ENCODE measurements at places on chromosomes 7 and 10.

- no peak for DNase-seq
Observed at GRCh38 chr10:78248651-78249464, 215.2 kb downstream of the RPS24 start.

- DNase-seq: no peak
Observed at GRCh38 chr7:138226745-138227279, 150.6 kb downstream of the AKR1D1 start.

- no peak for DNase-seq
Observed at GRCh38 chr7:33486633-33487032, 357.3 kb downstream of the BBS9 start.

GRCh38 chr7:76064208-76064970, 16.5 kb downstream of the MDH2 start:
- DNase-seq: no peak

DNA sequence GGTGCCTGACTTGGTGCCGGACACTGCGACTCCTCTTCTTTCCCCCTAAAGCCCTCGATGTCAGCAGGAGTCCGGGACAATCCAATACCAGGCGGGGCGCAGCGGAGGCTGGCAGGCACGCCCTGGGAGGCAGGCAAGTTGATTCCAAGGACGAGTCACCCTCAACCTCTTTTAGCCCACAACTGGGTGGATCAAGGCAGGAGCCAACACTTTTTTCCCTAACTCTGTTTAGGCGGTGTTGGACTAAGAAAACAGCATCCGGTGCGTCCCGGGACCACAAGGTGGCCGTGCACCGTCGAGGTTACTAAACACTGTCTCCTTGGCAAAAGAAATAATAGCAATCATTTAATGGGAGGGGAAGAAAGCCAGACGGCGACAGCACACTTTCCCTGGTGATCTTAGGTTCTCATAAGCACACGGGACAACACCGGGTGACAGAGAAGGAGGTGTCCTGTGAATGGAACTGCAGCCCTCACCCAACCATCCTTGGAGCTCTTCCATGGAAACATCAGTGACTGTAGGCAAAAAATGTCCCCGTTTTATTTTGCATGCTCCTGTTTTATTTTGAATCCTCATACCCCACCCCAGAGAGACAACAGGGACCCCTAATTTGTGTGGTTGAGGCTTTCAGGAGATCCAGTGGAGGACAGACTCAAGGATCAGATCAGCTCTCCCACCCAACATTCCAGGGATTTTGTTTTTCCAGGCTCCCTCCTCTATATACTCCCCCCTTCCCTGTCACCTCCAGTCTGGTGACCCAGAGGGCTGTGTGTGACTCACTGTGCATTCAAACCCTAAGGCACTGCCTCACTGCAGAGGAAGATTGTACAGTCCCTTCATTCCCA, 1.3 kb upstream of the CALCR start:
- no peak for DNase-seq

- DNase-seq: no peak
Observed at GRCh38 chr10:35387768-35388167, 51.5 kb downstream of the CCNY start.

DNA sequence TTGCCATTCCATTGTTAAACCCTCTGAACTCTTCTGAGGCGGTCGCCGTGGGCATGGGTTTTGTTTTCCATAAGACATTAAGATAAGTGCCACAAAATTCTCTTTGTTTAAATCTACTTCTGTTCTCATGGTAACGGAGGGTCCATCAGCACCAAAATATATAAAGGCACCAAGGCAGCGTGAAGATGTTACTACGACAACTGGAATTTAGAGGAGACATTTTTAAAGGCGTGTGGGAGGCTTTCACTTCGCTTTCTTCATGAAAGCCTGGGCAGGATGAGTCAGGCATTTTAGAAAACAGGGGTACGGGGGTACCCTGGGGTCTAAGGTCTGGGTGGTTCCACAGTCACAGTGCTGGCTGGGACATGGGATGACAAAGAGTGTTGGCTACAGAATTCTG, 34.0 kb downstream of the SMKR1 start:
- no peak for DNase-seq

- DNase-seq: no peak
Observed at GRCh38 chr10:133110133-133110532, 22.4 kb downstream of the ADGRA1 start.

- DNase-seq: no peak
Observed at GRCh38 chr10:98115031-98115787, 19.2 kb upstream of the R3HCC1L start.

GRCh38 chr7:25815711-25816110, 336.3 kb upstream of the NFE2L3 start:
- no peak for DNase-seq

- no peak for DNase-seq
Observed at GRCh38 chr10:113241599-113242360, 291.7 kb downstream of the TCF7L2 start.

DNA sequence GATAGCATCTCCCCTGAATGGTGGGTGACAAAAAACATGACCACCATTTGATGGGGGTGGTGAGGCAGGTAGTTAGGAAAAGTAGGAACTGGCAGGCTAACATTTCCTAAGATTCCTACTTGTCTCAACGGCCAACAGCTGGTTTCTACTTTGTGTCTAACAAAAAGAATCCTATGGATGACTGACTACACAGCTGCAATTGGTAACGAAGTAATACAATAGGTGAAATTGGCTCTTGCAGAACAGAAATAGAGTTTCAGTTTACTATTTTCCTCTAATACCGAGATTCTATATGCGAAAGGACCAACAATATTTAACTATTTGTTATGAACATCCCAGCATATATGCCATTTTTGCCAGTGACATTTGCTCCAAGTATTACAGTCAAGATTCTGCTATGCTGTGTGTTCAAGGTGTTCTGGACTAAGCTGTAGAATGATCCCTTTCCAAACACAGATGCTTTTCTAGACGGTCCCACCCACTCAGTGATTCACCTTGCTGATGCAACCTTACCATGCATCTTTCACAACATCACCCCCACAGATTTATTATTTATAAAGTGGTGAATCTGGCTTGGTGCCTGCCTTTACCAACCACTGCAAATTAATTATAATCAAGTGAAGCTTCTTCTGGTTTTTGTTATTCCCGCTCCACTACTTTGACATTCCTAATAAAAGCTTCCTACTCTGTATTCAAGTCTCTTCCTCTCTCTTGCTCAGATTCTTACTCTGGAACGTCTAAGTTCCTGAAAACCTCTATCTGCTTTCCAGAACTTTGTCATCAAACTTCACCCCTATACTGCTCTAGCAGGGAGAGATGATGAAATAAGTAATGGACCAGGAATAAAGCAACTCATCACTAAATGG, 16.8 kb downstream of the BBIP1 start:
- DNase-seq: no peak

DNA sequence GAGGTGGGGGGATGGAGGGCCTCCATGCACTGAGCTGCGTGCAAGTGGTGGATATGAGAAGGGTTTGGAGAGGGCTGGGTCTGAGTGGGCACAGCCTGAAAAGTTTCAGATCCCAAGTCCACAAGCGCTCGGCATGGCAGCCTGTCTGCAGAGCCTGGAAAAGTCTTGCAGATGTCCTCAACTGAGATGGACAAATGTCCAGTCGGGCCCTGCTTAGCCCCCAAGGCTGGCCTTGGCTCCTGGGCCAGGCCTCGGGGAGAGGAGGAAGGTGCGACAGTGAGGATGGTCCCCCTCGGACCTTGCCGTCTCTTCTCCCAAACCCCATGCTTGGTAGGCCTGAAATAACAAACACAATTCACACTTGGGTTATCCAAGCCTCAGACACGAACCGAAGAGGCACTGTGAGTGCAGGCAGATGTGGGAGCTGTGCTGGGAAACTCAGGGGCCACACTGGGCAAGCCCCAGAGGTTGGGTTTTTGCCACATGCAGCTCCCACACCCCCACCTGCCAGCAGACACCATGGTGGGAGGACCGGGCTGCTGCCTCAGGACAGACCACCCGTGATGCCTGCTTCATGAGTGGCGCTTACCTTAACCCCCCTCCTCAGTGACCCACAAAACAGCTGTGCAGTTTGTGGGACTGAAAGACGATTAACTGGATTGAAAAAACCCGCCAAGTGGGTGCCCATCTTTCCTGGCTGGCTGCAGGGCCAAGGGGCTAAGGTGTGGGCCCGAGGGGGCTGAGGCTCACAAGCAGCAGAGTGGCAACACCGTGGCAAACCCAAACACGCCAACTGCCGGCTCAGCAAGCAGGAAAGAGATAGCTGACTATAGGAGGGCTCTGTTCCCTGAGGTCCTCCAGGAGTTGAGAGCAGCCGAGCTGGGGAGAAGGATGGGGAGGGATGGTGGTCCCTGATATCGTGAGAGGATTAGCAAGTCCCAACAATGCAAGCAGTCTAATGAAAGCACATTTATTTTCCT, 156.8 kb downstream of the RNF216 start:
- DNase-seq: no peak

DNA sequence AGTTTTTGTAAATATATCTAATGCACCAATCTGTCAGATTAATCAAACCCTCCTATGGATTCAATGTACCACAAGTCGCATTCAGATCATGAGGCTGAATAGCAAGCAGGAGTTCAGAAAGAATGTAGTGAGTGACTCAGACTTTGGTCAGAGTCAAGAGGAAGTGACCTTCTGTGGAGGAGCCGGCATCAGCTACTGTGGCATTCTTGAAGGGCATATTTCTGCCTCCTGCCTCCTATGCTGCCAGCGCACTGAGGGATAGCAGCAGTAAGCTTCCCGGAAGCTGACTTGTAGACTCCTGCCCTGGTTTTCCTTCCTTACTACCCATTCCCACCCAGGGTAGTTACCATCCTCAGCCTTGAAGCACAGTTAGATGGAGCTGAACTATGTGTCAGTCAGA, 867.5 kb downstream of the NRG3 start:
- no peak for DNase-seq

GRCh38 chr10:77746047-77746707, 108.6 kb upstream of the KCNMA1 start:
- no peak for DNase-seq

DNA sequence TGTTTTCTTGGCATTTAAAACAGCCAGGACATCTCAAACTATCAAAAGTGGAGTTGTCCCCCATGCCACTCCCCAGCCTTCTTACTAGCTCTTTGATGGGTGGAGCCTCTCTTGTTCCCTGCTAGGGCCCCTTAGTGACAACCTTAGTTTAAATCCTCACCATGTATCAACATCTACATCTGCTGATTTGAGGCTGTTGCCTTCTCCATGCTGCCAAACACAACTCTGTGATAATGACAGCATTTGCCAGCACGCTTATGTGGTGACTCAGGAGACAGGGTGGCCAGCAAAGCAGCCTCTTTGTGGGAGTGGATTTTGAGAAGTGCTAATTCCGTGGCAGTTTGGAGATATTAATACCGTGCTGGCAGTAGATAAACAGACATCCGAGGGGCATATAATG, 145.4 kb downstream of the LRRC4 start:
- DNase-seq: no peak

- DNase-seq: no peak
Observed at GRCh38 chr7:44258423-44258760, 57.6 kb downstream of the YKT6 start.

DNA sequence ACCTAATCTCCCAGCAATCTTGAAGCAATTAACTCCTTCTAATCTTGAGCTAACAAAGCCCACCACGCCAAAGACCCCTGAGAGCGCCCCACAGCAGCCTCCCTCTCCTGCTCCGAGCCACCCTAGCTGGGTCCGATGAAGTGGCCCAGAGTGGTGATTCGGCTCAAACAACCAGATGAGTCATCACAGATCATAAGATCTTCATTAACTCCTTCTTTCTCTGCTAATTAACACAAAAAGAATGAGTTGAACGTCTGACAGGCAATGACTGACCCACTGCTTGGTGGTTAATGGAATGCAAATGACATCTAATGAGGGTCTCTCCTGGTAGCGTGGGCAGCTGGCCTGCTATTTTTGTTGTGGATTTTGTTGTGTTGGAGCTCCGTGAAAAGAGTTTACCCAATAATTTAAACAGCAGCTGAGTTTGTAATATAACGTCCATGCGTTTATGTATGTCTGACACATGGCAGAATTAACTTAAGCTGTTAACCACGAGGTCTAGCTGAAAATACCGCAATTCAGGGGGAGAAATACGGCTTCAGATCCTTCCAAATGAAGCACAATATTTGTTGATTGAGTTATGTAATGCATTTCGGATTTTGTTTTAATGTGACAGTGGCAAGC, 161.4 kb downstream of the RAB11FIP2 start:
- DNase-seq: no peak

- no peak for DNase-seq
Observed at GRCh38 chr10:2897619-2898508, 169.5 kb upstream of the PFKP start.

DNA sequence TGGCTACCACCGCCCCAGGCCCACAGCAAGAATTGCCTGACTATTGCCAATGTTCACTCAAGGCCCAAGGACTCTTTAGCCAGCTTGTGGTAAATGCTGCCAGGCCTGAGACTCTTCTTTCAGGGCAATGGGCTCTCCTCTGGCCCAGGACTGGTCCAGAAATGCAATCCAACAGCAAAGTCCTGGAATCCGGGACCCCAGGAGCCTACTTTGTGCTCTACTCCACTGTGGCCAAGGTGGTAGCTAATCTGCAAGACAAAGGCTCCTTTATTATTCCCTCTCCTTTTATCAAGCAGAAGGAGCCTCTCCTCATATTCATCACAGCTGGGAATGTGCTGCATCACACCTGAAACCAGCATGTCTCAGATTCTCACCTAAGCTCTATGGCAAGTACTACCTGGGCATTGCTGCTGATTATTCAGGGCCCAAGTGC, 107.6 kb upstream of the PRSS58 start:
- DNase-seq: no peak

DNA sequence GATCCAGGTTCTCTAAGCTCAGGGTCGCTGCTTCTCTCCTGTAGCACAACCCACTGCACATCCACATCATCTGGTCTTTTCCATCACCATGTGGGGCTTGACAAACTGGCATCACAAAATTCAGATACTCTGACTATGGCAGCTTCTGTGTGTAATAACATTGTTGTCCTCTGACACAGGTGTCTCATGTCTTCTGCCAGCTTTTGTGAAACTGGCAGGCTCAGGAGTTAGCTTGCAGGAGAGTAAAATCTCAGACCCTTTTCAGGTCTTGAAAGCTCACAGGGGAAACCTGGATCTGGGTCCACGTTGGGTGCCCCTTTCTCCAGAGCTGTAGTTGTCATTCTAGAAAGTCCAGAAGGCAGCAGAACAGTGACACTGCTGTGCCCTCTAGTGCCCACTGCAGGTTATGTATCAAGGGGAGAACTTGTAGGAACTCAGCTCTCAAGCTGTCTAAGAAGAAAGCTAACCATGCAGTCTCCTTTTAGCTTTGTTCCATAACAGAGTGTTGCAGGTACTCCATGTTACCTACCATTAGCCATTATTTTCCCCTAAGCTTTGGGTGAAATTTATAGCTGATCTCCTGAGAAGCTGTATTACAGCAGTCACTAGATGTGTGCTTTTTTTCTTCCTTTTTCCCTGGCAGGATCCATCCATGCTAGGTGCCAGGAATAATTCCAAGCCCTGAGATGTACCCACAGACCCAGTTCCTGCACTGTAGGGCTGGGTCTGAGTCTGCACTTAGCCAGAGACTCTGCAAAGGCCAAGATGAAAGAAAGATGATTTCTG, 102.7 kb downstream of the ZNF248 start:
- no peak for DNase-seq

- no peak for DNase-seq
Observed at GRCh38 chr10:53737132-53737531, 964.5 kb upstream of the MBL2 start.

GRCh38 chr10:4043897-4044665, 259.1 kb upstream of the KLF6 start:
- no peak for DNase-seq

GRCh38 chr10:21925851-21926250, 77.7 kb downstream of the DNAJC1 start:
- DNase-seq: no peak
